ENCODE measurements at places on chromosomes 2 and 18.
A peak's percentile ranks its signal among the peaks of the same experiment; 100 is the strongest.

- no peak for DNase-seq
These were observed 1121.5 kb upstream of the DDX18 start for GRCh38 chr2:116692988-116693387.

GRCh38 chr2:208406474-208407451 is at the start of gene PTH2R:
Gene PTH2R, plus strand, starts transcription at chr2:208406792. Its CDS starts 252 bp downstream, at chr2:208407044.
- no peak for DNase-seq

DNA sequence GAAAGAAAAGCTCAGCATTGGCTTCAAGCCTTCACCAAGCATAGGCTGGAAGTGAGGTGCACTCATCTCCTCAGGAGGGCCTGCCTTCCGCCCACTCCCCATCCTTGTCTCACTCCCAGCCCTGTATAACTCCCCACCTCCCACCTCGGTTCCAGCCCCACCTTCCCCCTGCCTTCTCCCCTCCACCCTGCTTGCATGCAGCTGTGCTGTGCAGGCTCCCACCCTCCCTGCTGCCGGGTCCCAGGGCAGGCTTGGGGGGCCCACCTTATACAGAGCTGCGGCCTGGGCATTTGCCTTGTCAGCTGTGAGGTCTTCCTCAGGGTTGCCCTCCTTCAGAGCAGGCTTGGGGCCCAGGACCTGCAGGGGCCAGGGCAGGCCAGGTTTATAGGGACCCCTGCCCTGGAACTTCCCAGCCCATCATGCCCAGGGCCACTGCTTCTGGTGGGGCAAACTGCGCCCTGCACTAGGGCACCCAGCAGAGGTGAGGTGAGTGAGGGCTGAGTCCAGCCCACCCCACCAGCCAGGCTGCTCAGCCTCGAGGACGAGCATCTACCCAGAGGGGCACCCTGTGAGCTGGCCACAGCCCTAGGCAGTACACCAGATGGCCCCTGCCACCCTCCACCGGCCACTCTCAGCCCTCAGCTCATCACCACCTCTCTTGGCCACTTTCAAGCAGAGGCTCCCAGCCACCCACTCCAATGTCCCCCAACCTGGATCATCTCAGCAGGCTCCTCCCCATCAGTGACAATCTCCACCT is 11.6 kb downstream of the CAPG start:
- DNase-seq: no peak

DNA sequence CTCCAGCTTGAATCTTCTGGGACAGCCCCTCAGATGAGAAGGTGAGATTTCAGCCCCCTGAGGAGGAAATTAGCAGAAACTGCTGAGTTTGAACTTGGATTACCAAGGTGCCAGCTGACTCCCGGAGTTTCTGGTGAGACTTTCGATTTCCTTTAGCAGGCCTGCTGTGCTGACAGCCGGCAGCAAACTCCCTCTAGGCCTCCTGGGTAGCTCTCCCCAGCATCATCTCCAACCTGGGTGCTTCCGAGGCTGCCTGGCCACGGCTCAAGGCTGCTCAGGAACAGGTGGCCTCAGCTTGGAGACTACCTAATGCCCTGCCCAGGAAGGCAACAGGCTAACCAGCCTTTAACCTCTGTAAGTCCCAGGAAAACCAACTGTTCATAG is 16.5 kb downstream of the SDC1 start:
- peak; percentile 81 for DNase-seq

DNA sequence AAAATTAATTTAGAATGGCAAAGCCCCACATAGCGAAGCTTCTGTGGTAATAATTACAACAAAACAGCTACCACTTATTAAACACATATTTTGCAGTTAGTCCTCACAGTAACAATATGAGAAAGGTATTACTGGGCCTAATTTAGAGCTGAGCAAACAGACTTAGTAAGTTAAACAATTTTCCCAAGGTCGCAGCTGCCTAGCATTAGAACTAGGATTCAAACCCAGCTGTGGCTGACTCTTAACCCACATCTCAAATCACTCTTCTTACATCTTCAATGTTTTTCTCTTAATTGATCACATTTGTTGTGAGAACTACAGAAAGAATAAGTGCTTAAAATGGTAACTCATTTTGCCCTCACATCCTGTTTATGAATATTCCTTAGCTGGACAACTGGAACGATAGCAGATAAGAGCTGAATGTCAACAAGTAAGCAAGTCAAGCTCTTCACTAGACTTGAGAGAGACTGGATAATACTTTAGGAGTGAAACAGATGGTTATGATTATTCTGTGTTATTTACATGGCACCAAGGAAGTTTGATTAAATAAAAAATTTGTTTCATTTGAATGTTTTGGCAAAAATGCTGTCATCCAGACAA is 59.4 kb upstream of the TMEM17 start:
- no peak for DNase-seq

DNA sequence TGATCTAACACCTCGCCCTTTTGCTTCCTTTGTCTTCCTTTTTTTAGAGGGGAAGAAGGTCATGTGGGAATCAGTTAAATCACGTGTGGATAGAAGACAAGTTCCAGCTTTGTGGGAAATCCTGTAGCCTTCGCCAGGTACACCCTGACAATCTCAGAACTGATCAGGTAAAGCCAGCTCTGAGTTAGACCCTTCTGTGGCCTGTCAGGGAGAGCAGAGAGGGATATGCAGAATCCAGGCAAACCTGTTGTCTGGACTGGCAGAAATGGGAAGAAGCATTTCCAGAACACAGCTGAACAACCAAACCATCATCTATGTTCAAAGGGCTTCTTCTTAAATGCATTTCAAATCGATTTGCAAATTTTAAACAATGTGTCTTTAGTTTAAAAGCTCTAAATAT is 247.4 kb upstream of the FN1 start:
- no peak for DNase-seq

DNA sequence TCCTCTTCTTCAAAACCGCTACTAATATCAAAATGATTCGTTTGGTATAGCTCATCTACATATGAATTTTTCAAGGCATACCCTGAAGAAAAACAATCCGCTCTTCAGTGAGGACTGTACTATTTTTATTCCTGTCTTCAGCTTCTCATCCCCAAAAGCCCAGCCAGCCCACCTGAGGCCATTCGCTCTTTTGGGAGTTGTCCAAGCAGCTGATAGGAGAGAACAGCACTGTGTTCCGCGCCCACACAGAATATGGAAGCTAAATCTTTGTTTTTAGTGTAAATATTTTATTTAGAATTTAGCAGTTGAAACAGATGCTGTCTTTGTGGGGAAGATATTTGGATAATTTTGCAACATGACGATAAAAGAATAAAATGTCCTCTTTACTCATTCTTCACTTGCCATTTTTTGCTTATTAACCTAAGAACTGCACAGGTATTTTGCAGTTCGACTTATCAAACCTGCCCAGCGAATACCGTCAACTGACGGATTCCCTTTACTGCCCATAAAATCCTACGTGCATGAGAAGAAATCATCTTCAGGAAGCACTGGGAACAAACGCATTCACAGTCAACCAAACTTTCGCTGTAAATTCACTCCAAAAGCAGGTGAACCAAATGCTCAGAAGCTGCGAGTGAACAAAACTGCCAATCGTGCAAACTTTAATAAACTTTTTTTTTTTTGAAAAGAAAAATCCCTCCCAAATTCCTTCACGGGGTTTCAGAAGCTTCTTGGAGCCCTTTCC is 3.4 kb downstream of the ZNF521 start:
- DNase-seq: no peak

DNA sequence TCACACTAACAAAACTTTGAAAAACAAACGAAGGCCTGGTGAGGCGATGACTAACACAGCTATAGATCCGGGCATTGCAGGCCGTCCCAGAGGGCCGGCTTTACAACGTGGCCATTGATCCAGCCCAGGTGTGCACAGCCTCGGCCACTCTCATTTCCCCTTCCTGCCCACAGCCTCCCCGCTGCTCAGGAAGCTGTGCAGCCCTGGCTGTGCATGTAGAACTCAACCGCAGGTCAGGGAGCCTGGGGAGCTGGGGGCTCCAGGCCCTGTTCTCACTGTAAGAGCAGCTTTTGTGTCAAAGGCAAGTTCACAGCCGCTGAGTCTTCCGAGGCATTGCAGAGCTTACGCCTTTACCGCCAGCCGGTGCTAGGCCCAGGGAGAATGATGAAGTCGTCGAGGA is 87.2 kb downstream of the LONRF2 start:
- DNase-seq: no peak

DNA sequence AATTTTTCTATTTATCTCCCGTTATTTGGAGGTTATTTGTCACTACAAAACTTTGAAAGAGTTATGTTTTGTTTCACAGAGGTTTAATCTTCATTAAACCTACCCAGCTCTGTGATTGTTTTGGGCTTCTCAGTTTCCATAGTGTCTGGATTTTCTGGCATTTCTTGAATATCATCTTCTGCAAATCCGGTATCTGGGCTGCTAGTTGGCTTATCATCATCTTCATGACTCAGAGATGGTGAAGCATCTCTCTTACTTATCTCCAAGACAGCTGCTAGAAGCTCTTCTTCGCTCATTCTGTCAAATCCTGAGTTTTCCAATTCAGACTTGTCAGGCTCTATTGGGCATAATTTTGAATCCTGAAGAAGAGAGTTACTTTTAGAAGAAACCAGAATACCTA is 55.6 kb downstream of the VIL1 start:
- no peak for DNase-seq

DNA sequence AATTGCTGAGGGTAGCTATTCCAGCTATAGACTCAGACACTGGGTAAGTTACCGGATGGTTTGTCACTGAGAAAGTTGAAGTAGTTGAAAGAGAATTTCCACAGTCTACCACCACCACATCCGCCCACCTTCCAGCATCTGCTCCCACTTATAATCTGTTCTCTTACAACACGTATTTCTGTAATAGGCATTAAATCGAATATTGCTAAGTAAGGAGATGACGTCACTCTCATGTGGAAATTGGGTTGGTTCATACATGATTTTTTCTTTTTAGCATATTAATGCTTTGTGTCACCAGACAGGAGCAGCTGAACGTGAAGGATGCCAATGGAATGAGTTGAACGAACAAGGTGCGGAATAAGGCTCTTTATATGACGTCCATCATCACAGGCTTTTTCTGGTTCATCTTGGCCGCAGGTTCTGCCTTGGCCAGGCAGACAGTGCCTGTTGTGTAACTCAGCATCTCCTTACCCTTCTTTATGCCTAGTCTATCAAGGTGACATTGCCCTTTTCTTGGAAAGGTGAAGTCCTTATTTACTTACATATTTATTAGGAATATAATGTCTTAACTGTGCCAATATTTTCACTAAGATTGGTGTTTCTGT is 45.9 kb downstream of the THUMPD2 start:
- no peak for DNase-seq

DNA sequence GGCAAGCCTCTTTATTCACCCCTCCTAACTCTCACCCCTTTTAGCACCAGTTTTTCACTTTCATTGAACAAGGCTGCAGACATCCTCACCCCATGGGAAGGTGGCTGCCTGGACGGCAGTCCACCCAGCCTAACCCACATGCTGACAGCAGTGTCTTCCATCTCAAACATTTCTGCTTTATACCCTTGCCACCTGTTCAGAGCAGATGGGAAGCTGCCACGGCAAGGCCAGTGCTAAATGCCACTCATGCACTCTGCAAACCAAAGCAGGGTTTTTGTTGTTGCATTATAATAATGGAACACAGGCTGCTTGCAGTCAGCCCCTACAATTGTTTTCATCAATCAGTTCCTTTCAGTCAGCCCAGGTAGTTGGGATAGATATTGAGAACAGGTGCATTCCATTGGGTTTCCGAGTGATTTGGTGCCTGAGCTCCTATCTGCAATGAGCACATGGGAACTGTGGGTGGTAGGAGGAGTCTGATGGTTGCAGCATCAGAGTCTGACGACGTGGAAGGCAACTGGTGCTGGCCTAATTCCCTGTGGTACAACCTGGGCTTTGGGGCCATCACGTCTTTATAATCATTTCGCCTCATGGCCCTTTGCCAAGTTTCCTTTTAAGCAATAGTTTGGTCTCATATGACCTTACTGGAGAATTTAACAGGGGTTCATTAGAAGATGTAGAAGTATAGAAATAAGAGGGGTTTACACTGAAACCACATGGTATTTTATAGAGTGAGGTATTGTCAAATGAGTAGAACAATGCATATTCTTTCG is 252.5 kb upstream of the SP5 start:
- DNase-seq: no peak

GRCh38 chr18:67144329-67144728 is 372.2 kb downstream of the DSEL start:
- no peak for DNase-seq

DNA sequence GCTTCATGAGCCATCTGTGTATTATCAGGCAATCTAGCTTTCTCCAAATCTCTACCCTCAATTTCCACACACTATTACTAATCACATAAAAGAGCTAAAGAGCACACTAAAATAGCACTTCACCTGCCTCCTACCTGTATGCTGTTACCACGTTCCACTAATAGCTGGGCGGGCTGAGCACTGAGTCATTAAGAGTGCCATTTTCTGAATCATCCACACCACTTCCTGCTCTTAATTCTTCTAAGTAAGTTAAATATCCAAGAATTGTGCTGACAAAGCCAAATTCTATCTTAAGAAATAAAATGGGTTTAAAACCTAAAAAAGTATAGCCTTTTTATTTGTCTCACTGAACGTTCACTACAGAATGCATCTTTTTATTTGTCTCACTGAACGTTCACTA is 35.7 kb downstream of the NOL10 start:
- no peak for DNase-seq

DNA sequence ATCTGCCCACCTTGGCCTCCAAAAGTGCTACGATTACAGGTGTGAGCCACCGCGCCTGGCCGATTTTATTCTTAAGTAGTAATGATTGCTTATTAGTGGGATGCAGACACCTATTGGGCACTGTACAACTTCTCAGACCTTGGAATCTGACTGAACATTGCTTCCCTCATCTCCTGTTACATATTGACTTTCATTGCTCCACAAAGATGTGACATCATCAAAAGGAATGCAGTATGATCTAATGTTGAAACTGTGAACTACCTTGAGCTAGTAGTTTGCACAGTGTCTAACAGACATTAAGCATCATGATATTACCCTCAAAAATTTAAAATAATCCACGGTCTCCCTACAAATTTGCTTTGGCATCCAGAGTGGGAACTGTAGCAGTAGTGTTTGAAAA is 109.8 kb upstream of the SIX2 start:
- DNase-seq: peak; percentile 22

DNA sequence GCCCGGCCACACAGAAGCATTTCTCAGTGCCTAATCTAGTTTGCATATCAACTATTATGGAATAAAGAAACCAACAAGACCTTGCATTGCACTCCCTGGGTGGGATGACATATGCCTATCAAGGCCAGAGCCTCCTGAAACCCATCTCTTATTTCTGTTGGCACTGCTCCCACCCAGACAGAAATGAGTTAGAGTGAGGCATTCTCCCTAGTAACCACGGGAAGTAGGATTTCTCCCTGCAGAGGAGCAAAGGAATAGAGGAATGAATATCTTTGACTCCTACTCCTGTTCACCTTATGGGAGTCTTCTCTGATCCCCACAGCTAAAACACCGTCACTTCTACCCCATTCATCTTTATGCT is 24.2 kb upstream of the SCYGR1 start:
- no peak for DNase-seq

- no peak for DNase-seq
These were observed 60.8 kb downstream of the SETBP1 start for GRCh38 chr18:44741511-44741910.
